ENCODE measurements at places on chromosomes 1 and 21.

- no peak for DNase-seq
These were observed 520 bp downstream of the TMEM201 start for GRCh38 chr1:9589144-9589718.

- no peak for DNase-seq
These were observed 24.0 kb downstream of the PLCH2 start for GRCh38 chr1:2499986-2500596.

GRCh38 chr1:116880917-116881316 lies 28.8 kb upstream of the PTGFRN start:
- no peak for DNase-seq

GRCh38 chr1:163337631-163338030 lies 15.9 kb downstream of the NUF2 start:
- no peak for DNase-seq

- no peak for DNase-seq
These were observed 301.1 kb upstream of the NRIP1 start for GRCh38 chr21:15365751-15366392.

Data from sciatic nerve (tissue), 2 donors.